ENCODE measurements at places on chromosomes 7 and 10.

GRCh38 chr7:101964680-101965452 is 147.4 kb downstream of the CUX1 start:
- no peak for DNase-seq

DNA sequence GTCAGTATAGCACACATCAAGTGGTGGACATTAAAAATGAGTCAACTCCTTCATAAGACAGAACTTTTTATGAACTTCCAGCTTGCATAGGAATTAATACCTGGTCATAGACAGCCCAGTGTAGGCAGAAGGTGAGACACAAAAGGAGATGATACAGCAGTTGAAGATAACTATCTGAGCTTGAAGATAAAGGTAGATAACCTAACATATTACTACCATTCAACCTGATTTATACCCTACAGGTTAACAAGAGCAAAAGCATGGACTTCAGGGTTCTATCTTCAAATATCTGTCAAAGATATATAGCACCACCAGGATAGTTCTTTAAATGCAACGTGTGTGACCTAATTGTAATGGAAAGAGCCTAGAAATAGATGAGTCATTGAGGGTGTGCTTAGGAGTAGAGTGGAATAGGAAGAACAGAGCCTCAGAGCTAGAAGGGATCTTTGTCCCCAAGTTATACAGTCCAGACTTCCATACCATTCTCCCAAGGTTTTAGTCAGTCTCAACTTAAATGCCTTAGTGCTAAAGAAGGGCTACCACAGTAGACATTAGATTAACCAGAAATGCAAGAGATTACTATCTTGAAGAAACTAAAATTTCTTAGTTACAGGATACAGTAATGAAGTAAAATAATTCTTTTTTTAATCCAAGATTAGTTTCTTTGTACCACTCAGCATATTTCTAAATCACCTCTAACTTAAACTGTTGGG is 9.2 kb downstream of the ZNF800 start:
- DNase-seq, result no peak

- no peak for DNase-seq
These were observed 103.0 kb downstream of the COL26A1 start for GRCh38 chr7:101465576-101466196.

GRCh38 chr7:26451997-26452396 is 160.3 kb downstream of the SNX10 start:
- peak; percentile 72 for DNase-seq

DNA sequence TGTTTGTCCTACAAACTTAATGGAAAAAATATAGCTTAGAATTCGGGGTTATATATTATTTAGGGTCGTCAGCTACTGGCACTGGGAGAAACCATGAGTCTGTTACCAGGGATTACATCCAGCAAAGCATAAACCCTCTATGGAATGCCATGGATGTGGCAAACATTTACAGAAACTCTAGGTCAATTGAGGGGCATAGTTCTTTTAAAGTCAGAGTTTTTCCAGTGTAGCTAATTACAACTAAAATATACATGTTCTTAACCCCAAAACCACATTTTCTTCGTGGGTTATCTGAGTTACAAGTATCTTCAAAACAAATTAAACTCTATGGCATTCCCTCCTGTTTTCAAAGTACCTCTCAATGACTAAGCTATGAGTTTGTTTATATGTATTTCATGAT is 99.3 kb upstream of the THSD7A start:
- DNase-seq, result no peak

DNA sequence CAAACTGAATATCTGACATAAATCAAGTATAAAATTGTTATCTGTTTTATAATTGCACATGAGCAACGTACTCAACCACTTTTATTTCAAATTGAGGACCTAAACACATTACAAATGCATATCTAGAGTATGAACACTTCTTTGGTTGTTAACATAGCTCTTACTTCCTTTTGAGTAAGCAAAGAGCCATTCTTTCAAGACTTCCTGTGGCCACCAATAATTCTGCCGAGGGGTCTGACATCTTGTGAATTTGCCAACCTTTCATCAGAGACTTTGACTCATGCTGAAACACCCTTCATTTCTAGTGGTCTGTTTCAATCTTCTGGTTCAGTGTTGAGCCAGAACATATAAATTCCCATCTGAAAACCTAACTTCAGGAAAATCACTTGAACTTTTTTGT is 59.4 kb downstream of the CDK14 start:
- no peak for DNase-seq

- no peak for DNase-seq
These were observed 537.8 kb upstream of the AUTS2 start for GRCh38 chr7:69060516-69060915.

DNA sequence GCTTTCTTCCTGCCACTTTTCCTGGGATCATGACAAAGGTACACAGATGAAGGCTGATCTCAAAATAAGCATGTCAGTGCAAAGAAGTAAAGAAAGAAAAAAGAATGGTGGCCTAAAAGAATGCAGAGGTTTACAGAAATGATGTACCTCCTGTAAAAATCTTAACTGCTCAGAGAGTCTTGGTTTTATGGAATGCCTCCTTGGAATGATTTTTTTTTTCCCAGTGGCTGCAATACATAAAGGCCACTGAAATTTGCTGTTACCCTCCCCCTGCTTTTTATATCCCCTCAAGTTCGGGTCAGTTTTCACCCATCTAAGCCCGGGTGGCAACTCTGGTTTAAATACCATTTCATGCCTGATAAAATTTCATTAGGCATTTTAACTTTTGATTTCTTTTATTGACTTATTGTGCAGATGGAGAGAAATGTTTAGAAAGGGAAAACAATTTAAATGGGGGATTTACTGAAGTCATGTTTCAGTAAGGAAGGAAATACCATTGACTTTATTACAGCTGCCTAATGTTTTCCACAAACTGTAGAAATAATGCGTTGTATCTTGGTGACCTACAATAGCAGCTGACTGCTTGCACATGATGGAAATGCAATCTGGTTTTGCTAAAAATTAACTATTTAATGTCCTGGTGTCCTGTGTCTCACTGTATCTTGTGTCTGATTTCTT is 102.5 kb downstream of the SAMD9 start:
- no peak for DNase-seq

- no peak for DNase-seq
These were observed 135.6 kb upstream of the HPS1 start for GRCh38 chr10:98582363-98582762.

DNA sequence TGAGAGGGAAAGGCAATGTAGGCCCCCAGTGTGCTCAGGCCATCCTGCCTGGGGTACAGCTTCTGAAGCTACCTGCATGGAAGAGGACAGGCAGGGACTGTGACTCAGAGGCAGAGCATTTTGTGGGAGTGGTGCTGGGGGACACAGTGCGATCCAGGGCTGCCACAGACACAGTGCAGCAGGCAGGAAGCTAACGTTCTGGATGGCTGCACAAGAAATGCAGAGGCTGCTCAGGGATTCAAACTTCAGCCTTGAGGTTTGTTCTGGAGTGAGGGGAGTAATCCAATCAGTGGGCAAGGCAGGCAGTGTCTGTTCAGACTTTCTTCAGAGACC is 648.0 kb upstream of the IGFBP3 start:
- peak; percentile 85 for DNase-seq

DNA sequence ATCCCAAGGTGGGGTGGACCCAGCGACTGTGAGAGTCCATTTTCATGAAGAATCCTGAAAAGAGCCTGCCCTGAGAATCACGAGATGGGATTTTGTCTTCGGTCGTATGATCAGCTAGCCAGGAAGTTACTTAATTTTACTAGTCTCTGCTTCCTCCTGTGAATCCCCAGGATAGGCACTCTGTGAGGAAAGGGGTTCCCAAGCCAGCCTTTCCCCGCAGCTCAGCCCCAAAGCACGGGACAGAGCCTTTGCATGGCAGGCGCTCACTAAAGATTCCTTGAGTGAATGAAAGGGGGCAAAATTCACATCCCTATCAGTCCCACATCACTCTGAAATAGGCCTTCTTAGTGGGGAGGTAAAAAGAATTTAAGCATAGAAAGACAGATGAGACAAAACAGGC is 219.6 kb downstream of the ADARB2 start:
- no peak for DNase-seq

DNA sequence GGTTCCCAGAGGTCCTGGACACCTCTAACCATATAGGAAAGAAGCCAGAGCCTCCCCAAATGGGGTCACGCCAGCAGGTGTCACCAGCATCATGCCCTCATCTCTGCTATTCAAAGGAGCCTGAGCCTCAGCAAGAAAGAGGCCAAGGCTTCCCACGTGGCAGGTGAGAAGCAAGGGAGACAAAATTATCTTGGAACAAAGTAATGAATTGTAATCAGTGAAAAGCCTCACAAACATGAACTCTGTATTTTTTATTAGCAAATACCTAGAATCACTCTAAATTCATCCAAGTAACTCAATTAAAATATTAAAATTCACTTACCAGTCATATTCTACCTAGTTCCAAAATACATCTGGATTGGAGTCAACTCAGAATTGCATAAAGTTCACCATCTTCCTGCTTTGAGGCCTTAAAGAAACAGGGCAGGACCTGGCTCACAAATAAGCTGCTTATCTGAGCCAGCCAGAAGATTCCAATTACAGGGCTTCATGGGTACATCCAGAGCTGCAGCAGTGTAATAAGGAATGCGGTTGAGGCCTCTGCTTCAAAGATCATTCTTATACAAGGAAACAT is 68.7 kb downstream of the SGMS1 start:
- DNase-seq, result no peak

- no peak for DNase-seq
These were observed 621.2 kb downstream of the REEP3 start for GRCh38 chr10:64142395-64142794.

DNA sequence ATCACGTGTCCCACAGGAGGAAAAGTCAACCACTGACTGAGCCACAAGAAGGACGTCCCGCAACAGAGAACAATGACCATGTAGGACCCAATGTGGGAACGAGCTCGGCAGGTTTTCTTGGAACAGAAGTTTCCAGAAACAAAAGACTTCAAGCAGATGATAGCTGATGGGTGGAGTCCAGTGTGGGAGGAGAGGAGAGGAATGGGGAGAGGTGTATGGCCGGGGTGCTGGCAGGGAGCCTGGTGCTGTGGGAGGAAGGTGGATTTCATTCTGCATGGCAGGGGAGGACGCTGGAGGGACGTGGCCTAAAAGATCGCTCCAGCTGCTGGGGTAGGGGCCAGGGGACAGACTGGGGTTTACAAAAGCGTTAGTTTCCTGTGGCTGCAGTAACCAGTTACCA is 48.5 kb upstream of the LMTK2 start:
- DNase-seq, result no peak

DNA sequence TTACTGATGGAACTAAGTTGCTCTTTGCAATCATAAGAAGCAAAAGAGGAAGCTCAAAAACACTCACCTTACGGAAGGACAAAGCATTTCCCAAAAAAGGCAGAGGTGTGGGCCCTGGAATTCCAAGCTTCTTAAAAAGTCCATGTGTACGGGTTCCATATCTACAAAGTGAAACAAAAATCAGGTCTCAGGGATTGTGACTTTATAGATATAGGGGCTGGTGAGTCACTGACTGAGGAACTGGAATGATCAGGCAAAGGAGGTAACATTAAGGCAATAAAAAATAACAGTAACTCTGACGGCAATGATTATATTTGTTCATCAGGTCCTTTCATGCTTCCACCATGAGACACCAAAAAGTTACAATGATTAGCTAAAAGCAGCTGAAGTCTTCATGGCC is 4.0 kb downstream of the CYP3A7 start:
- DNase-seq, result no peak

DNA sequence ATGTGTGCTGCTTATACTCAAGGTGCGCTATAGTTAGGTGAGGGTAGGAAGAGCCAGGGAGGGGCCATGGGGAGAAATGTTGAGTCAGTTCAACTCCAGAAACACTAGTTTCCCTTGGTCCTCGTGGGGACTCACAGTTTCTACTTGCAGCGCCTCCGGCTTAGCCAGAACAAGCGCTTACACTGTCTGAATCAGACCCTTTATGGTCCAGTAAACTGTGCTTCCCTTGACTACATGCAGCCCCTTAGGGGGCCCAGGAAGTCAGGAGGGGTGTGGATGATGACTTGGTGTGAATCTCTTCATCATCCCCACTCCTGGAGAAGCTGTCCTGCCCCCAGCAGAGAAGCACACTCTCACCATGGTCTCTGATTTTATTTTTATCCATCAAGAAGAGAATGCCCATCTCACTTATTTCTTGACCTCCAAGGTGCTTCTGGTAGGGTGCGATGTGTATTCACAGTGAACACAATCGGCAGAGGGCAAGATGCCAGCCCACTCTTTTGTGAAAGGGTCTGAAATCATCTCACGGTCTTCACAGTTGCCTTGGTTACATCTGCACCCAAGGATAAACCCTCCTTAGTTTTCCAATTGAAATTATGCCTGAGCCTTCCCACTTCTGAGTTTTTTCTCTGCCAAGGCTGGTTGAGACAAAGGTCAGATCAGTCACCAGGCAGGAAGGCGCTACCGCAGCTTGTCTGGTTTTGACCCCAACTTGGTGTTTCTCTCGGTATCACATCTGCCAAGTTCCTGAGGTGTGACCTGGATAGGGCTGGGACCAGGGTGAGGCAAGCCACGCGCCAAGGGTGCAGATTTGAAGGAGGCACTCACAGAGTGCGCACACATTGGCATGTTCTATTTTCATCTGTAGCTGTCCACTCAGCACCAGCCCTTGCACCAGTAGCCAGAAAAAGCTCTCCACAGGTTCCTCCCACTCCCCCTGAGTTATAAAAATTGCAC is 62.7 kb upstream of the LRRC4 start:
- no peak for DNase-seq

DNA sequence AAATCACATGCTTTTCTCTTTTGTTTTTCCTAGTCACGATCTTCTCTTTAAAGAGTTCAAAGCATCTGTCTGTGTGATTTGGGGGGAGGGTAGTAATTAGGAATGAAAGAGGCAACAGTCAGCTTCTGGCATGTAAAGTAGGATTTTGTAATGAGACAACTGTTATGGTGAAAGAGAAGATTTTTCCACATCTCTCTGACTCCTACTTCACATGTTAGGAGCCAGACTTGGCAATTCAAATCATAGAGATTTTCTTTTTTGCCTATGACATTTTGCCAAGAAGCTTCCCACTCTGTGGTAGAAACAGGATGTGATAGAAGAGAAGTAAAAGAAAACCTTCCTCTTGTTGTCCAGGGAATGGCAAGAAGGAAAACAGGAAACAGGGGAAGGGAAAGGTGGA is 38.3 kb upstream of the KLHL7 start:
- no peak for DNase-seq

- DNase-seq, result no peak
These were observed 221.5 kb upstream of the CELF2 start for GRCh38 chr10:10796061-10796773.

DNA sequence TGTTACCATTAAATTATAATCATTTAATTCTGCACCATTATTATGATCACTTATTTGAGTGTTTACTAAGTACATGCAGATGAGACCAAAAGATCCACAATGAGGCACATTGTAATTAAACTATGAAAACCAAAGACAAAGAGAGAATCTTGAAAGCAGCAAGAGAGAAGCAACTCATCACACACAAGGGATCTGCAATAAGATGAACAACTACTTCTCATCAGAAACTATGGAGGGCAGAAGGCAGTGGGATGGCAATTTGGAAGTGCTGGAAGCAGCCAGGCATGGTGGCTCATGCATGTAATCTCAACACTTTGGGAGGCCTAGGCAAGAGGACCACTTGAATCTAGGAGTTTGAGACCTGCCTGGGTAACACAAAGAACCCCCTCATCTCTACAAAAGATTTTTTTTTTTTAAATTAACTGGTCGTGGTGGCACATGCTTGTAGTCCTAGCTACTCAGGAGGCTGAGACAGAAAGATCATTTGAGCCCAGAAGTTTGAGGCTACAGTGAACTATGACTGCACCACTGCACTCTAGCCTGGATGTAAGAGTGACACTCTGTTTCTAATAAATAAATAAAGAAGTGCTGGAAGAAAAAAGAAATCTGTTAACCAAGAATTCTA is 47.7 kb downstream of the CDK6 start:
- no peak for DNase-seq

Data from PC-9 (cell line).